ENCODE measurements at places on chromosomes 16 and 17.

DNA sequence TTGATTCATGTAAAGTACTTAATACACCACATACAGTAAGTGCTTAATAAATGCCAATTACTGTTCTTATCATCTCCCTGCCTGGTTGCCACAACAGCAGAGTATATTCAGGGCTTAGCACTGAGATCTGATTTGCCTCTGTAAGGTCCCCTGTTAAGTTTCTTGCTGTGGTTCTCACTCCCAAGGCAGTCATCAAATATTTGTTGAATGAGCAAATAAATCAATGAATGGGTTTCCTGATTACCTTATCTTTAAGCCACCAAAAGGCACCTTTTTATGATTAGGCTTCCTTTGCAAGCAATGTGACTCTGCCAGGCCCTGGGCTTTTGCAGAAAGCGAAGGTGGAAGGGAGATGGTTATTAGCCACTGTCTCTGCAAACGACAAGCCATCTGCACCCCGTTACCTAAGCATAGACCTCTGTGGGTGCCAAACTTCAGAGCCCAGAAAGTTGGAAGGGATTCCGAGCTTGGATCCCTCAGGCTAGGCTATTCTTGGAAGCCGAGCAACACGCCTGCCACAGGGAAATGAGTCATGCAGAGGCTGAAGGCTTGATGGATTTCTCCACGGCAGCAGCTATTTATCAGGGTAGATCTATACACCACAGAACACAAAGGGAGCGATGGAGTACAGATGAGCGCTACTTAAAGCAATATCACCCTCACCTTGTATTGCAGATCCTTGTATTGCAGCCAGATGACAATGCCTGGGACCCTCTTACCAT is 102.0 kb downstream of the GRIN2A start:
- no peak for DNase-seq

- DNase-seq = no peak
Measured at GRCh38 chr17:82931699-82932517, 92.1 kb upstream of the ZNF750 start.

DNA sequence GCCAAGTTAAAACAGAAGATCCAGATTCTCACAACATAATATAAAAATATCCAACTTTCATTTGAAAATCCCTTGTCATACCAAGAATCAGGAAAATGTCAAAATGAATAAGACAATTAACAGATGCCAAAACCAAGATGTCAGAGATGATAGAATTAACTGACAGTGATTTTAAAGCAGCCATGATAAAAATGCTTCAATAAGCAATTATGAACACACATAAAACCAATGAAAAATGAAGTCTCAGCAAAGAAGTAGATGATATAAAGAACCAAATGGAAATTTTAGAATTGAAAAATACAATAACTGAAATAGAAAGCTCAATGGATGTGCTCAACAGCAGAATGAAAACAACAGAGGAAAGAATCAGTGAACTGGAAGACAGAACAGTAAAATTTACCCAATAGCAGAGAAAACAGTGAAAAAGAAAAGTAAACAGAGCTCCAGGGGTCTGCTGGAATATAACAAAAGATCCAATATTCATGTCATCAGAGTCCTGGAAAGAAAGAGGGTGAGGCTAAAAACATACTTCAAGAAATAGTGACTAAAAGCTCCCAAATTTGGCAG is 35.1 kb downstream of the SHCBP1 start:
- DNase-seq = no peak

DNA sequence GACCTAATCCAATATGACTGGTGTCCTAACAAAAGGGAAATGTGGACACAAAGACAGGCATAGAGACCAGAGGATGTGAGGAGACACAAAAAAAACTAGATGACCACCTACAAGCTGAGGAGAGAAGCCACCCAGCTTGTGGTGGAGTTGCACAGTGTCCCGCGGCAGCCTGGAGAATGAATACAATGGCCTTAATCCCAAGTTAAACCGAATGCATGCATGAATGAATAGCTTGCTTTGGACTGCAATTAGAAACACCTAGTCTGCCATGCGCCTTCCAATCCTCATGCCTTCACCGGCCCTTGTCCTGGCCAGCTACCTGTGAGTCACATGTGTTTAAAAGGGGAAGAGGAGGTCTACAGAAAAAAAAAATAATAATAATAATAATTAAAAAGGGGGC is 72.0 kb downstream of the CNGB1 start:
- DNase-seq = no peak

- no peak for DNase-seq
Measured at GRCh38 chr16:72198771-72199201, 26.8 kb upstream of the PMFBP1 start.

GRCh38 chr16:10972108-10972818 is 27.9 kb downstream of the CLEC16A start:
- DNase-seq = no peak

DNA sequence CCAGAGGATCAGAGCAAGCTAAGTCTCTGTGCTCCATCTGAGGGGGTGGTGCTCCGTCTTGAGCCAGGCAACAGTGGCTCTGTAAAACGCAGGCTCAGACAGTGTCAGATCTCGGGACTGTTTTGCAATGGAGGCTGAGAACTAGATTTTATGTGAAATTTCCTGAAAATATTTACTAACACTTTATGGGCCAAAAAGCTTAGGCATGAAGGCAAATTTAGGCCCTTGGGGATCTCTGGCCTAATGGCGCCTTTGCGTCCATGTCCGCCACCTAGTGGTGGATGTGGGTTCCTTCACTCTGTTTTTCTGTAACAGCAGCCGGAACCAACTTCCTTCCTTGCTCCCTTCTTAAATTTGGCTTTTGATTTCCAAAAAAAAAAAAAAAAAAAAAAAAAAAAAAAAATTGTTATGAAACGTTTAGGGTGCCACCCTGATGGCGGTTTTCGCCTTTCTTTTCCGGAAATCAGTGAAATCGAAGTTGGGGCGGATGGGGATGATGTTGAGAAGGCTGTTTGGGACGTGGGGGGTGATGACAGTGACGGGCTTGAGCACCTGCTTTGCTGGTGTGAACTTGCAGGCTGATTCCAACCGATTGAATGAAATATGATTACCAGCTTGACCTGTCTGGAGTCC is 14.0 kb upstream of the ELAC2 start:
- DNase-seq = no peak

DNA sequence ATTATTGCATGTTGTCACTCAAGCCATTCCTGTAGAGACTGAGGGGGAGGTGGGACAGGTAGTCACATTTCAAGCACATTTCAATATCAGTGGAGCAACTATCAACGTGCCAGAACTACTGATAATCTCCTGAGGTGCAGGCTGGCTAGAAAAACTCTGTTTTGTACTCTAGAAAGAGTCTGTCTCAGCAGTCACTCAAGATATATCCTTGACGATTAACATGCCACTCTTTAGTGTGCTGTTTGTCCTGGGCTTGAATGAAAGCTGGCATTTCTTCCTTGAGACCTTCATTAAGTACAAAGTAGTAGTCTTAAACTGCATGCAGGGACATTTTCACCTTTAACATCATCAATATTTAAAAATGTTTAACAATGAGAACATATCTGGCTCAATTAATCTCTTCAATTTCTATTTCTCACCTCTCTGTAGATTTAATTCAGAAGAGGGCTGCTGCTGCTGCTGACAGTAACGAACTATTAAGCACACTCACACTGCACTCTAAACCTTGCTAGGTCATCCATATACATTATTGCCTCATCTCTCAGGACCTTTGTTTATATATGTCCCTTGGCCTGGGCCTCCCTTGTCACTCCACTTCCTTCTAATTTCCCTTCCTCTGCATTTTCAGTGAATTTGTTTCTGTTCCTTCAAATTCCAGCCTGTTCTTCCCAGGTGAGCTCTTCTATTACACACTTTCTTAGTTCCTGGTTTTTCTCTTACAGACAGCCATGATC is 412.0 kb downstream of the HAPSTR1 start:
- no peak for DNase-seq

- no peak for DNase-seq
Measured at GRCh38 chr17:68737761-68738443, 136.7 kb upstream of the FAM20A start.

DNA sequence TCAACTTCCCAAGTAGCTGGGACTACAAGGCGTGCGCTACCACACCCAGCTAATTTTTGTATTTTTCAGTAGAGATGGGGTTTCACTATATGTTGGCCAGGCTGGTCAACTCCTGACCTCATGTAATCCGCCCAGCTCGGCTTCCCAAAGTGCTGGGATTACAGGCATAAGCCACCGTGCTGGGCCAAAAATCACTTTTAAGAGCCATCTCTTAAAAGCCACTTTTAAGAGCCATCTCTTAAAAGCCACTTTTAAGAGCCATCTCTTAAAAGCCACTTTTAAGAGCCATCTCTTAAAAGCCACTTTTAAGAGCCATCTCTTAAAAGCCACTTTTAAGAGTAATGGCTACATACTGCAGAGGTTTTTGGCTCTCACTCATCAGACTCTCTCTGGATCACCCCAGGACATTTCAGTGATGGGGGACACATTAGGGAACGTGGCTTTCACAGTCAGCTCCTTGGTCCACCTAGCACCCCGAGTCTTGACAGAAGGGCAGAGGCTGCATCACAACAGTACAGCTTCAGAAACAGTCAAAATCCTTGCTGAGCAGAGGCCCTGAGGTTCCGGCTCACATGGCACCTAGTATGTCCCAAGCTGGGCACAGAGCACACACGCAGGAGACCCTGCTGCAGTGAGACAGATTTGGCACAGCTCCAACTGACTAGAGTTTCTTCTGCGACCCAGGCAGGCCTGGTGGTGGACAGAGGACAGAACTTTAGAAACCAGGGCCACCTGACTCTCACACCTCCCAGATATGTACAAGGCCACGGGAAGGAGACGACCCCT is 23.6 kb downstream of the RANBP10 start:
- no peak for DNase-seq

GRCh38 chr16:68802190-68802589 is 41.1 kb upstream of the TANGO6 start:
- no peak for DNase-seq

DNA sequence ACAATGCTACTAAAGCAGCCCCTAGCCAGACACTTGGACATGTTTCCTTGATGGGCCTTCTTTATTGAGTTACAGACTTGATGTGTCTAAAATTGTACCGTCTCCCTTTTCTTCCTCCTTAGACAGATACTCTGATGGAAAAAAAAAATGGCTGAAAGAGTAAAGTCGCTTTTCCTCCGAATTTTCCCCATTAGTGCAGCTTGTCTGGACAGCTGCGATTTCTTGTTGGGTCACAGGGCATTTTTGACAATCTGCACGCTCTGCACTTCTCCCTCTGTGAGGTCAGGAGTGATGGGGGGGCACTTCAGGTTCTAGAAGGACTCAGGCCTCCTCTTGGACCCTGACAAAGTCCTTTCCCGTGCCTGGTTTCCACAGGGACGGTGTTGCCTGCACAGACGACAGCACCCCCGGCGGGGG is 968 bp upstream of the PRKAR1A start:
- no peak for DNase-seq

DNA sequence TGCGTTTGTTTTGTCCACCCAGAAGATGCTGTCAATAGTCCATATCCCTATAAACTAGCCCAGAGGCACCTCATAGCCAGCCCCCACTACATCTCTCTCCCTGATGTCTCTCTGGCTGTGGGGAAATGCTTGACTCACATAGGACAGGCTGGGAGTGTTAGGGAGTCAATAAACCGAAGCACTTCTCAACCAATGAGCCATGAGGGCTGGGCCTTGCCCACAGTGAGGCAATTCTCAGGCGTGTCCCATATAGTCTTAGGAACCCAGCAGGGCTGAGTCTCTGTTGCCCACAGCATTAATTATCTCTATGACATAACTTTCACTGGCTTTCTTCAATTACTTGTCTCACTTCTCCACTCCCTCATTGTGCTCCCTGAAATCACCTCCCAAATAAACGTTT is 387.3 kb upstream of the CDH11 start:
- no peak for DNase-seq

- DNase-seq = no peak
Measured at GRCh38 chr17:77266213-77266612, 125.4 kb downstream of the SEC14L1 start.

GRCh38 chr17:65587534-65588180 is 26.2 kb upstream of the AXIN2 start:
- DNase-seq = no peak

- DNase-seq = no peak
Measured at GRCh38 chr16:88383401-88384221, 852 bp downstream of the ZNF469 start.

DNA sequence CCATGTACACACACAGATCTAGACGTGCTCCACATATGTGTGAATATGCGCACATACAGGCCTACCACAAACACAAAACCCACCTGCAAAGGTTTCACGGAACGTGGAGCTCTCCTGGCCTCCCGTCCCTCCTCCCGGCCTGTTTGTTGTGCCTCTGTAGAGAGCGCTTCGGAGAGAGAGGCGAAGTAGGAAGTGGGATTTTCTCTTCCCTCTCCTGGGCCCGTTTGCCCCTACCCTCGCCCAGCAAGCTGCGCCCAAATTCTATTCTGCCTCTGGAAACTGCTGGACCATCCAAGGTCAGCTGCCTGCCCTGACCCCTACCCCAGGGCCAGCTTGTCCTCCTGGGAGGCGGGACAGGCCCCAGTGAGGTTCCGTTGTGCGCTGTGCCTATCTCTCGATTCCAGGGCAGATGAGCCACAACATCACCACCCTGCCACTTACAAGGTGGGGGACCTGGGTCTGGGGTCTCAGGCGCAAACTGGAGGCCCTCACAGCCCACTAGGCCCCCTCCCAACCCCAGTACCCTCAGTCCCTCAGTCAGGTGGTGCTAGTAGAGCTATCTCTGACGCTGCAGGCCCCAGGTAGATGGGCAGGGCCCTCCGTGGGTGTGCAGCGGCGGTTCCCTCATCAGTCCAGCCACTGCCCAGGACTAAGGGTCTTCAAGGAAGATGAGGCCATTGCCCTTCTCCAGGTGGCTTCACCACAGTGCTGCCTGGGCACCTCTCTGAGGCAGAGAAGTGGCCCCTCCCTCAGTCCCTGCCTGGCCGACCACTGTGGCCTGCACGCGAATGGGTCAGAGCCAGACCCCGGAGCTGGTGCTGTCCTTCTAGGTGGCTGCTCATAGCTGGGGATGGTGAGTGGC is 54.2 kb downstream of the BEAN1 start:
- DNase-seq = no peak

GRCh38 chr16:53518550-53519416 is 15.8 kb upstream of the AKTIP start:
- DNase-seq = no peak

DNA sequence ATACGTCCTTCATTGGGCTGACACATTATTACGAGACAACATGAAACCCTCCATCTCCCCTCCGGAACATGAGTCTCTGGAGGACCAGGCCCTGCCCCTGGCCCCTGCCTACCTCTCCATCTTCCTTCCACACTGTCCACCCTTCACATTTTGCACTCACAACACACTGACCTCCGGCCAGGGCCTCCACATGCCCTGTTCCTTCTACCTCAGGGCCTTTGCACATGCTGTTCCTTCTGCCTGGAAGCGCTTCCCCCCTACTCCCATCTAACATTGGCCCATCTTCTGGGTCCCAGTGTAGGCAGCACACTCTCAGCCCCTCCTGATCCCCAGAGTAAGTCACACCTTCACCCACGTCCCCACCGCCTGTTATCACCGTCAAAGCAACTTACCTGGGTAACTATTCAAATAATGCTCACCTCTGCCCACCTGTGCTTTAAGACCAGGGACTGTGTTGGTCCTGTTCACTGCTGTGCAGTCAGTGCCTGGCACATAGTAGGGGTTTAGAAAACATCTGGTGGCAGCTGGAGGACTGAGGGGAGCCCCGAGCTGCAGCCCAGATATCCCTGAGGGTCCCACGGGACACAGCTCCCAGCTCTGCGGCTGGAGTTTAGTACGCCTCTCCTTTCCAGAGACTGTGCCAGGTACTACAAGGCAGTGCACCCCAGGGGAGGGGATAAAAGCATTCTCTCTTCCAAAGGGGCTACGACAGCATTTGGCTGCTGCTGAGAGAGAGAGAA is 27.2 kb downstream of the RPH3AL start:
- DNase-seq = no peak
